Activated T-cell treated with anti-CD3 and anti-CD28 coated beads, Interleukin-2, amount 50 U/mL, for 48 hours (primary cell): ENCODE measurements at places on chromosomes 1 and 21.
A peak's percentile ranks its signal among the peaks of the same experiment; 100 is the strongest.

GRCh38 chr1:24903955-24904730, 25.9 kb downstream of the RUNX3 start:
- peak; percentile 19 for DNase-seq

DNA sequence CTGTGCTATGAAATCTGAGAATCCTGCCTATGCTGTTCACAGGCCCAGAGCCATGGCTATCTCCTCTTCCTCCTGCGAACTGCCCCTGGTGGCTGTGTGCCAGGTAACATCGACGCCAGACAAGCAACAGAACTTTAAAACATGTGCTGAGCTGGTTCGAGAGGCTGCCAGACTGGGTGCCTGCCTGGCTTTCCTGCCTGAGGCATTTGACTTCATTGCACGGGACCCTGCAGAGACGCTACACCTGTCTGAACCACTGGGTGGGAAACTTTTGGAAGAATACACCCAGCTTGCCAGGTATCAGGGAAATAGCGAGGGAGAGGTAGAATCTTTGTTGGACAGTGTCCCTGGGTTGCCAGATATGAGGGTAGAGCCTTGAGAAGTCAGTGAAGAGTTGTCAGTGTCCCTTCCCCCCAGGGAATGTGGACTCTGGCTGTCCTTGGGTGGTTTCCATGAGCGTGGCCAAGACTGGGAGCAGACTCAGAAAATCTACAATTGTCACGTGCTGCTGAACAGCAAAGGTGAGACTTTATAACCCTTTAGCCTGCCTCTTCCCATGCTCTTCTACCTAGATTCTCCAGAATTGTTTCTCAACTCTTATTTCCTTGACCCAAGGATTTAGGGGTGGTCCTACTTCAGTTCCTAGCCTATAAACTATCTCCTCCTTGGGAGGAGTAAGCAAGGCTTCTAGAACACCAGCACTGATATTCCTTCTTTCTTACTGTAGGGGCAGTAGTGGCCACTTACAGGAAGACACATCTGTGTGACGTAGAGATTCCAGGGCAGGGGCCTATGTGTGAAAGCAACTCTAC, 1.4 kb downstream of the NIT1 start:
- DNase-seq, result peak; percentile 67

DNA sequence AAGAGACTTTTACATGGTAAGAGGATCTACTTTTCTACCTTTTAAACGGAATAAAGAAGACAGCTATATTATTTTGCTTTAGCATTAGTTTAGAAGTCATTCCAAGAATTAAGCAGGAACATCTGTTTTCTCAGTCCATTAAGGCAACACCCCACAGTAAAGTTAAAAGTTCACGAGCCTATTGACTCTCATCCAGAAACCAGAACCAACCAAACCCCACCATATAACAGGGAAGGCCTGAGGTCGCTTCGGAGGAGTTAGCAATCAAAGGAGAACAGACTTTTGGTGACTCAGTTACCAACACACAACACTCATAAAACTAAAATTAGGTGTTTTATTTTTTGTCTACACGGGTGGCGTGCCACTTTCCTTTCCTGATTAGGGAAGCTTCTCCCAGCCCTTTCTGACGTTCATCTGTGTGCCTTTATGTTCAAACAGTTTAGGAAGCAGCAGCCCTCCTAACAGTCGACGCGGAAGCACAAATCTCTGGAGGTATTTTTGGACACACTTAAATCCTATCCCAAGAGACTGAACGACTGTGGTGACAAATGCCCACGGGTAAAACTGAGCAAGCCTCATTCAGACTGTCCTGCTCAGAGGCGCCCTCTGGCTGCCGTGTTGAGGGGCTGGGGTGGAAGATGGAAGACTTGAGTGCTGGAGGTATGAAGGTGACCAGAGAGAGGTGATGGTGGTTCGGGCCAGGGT, 8.6 kb upstream of the PLA2G2C start:
- DNase-seq, result peak; percentile 85

DNA sequence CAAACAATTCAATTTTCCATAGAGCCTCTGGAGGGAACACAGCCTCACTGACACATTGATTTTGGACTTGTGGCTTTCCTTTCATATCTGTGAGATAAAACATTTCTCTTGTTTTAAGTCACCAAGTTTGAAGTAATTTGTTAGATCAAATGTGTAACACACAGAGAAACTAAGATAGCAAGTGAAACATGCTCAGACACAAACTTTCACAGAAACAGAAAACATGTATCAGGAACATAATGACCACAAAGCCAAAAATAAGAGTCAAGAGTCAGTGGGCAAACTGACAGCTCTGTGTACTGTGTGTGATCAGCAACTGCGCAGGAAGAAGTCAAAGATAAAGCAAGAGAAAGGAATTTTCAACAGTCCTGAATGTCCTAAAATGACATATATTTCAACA, 1237.5 kb downstream of the AMY1C start:
- no peak for DNase-seq
